Activated CD8-positive, alpha-beta T cell treated with anti-CD3 and anti-CD28 coated beads, Interleukin-2, amount 10 ng/mL, durations not matched to agents 7 days and 5 days (primary cell): ENCODE measurements at places on chromosomes 11 and 22. TPM values are rescaled to one million over a fixed set of nuclear protein-coding genes. Genes with fewer than 3 reads are reported as not detected.

The OTOG gene
- total RNA-seq, result not detected

GRCh38 chr22:47166033-47166404, 403.6 kb downstream of the TBC1D22A start:
- no peaks in the 10 kb centered on the region for H3K4me1 ChIP-seq
- no peaks in the 10 kb centered on the region for H3K27me3 ChIP-seq
- H3K27ac ChIP-seq, result no peak overlapping the region
- no peak for DNase-seq

- H3K4me3 ChIP-seq, result no peak overlapping the region
- H3K27me3 ChIP-seq, result no peaks in the 10 kb centered on the region
- peaks cover 33% of the 10 kb centered on the region for H3K4me1 ChIP-seq
- H3K36me3 ChIP-seq, result peaks cover 22% of the 10 kb centered on the region
Measured at GRCh38 chr22:46780453-46780852, 18.0 kb downstream of the TBC1D22A start.

DNA sequence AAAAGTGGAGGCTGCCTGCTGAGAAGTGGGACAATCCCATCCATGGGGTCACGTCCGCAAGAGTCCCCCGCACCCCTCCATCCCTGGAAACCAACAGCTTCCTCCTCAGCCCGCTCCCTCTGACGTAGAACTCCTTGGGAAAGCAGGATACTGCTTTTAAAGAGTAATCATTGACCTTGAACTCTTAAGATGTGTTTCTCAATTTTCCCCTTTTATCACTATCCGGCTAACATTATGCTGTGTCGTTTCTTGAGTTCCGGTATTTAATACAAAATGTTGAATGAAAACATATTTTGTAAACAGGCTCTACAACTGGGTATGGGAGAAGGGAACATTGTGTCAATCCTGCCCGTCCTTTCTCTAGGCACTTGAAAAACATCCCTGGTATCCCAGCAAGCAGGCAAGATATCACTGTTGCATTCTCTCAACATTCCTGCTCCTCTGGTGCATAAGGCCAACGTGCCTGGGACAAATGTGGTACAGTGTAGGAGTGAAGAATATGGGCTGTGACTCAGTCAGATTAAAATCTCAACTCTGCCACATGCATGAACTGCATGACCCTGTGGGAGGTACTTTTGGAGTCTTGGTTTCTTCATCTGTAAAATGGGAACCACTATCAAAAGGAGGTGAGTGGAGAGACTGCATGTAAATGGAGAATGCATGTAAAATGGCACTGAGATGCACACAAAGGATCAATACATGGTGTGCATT, 52.8 kb downstream of the WT1 start:
- H3K4me3 ChIP-seq, result no peak overlapping the region
- DNase-seq, result no peak
- peaks cover 13% of the 10 kb centered on the region for H3K27me3 ChIP-seq
- no peak overlapping the region for H3K27ac ChIP-seq
- H3K4me1 ChIP-seq, result no peaks in the 10 kb centered on the region

- no peak for DNase-seq
- H3K36me3 ChIP-seq, result peaks cover 30% of the 10 kb centered on the region
- H3K4me1 ChIP-seq, result peaks cover 32% of the 10 kb centered on the region
- no peak overlapping the region for H3K27ac ChIP-seq
- no peaks in the 10 kb centered on the region for H3K27me3 ChIP-seq
Measured at GRCh38 chr11:104654181-104654813, 244.0 kb downstream of the CASP12 start.

GRCh38 chr11:120317689-120318480, 7.2 kb upstream of the TLCD5 start:
- H3K27me3 ChIP-seq, result peaks cover 36% of the 10 kb centered on the region
- no peak overlapping the region for H3K4me3 ChIP-seq
- no peak for DNase-seq
- H3K4me1 ChIP-seq, result no peaks in the 10 kb centered on the region

- H3K36me3 ChIP-seq, result no peaks in the 10 kb centered on the region
- no peak overlapping the region for H3K27ac ChIP-seq
- peaks cover 2% of the 10 kb centered on the region for H3K4me1 ChIP-seq
- peaks cover 24% of the 10 kb centered on the region for H3K27me3 ChIP-seq
- no peak overlapping the region for H3K4me3 ChIP-seq
- DNase-seq, result no peak
Measured at GRCh38 chr11:69010361-69010891, 2.6 kb downstream of the MRGPRF start.

DNA sequence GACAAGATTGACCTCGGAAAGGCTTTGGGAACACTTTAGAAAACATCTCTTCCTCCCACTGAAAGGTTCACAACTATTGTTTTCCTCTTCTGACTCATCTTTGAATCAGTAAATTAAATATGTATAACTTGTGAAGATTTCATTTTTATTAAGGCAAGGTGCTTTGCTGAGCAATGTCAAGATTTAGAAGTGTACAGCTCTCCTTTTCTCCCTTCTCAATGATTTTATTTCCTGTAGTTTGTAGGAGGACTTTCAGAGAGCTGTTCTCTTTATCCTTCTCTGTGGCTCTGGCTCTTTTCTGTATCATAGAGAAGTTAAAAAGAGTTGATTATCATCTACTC, 594.2 kb downstream of the METTL15 start:
- H3K27ac ChIP-seq, result no peak overlapping the region
- H3K27me3 ChIP-seq, result no peaks in the 10 kb centered on the region
- no peak for DNase-seq
- no peak overlapping the region for H3K4me3 ChIP-seq
- no peaks in the 10 kb centered on the region for H3K4me1 ChIP-seq
- no peaks in the 10 kb centered on the region for H3K36me3 ChIP-seq
